Endodermal cell (in vitro differentiated cells): ENCODE measurements at places on chromosomes 3 and 15. TPM values are rescaled to one million over a fixed set of nuclear protein-coding genes. Genes with fewer than 3 reads are reported as not detected.

GRCh38 chr15:31487811-31488436 lies 161.3 kb downstream of the KLF13 start:
- no peaks in the 10 kb centered on the region for H3K4me1 ChIP-seq
- peaks cover 19% of the 10 kb centered on the region for H3K27me3 ChIP-seq
- no peak overlapping the region for H3K4me3 ChIP-seq
- peak; percentile 59 for DNase-seq

DNA sequence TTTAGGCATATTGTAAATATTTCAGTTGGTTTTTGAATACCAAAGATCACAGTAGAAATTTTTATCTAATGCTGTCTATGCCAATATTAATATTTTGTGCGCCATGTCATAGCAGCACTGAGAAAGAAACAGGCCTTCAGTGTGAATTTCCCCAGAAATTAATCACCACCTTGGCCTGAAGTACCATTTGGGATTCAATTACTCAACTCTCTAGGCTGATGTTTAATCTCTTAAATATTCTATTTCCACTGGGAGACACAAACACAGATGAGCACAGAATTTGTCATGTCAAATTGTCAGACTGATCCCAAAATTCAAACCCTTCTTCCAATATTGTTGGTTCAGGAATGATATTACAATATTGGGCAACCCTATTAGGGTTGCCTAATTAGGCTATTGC lies 509.3 kb downstream of the ROBO1 start:
- no peak for DNase-seq
- H3K27ac ChIP-seq: no peak overlapping the region
- H3K4me1 ChIP-seq: no peaks in the 10 kb centered on the region
- no peaks in the 10 kb centered on the region for H3K27me3 ChIP-seq

- H3K27ac ChIP-seq: no peak overlapping the region
- no peak overlapping the region for H3K4me3 ChIP-seq
- no peaks in the 10 kb centered on the region for H3K27me3 ChIP-seq
Observed at GRCh38 chr15:78567531-78567930, 2.2 kb downstream of the CHRNA5 start.

GRCh38 chr3:179460260-179460659 lies 9.0 kb upstream of the GNB4 start:
- H3K36me3 ChIP-seq: no peaks in the 10 kb centered on the region
- no peak for DNase-seq
- peaks cover 16% of the 10 kb centered on the region for H3K27me3 ChIP-seq

DNA sequence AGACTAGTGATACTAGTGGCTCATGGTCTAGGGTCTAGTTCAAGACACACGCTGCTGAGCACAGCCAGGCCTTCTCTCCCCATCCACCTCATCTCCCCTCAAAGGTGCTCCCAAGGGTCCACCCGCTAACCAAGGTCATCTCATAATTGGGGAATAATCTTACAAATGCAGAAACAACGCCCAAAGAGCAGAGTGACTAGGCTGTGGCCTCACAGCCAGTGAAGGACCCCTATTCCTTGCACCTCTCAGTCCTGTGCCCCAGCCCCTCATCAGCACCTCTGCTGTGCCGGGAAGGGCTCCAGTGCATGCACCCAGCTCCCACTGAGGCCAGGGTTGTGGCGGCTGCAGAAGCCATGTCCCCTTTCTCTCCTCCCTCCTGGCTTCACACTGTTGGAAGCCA lies 286.9 kb downstream of the UACA start:
- H3K4me1 ChIP-seq: no peaks in the 10 kb centered on the region
- no peak overlapping the region for H3K27ac ChIP-seq
- DNase-seq: no peak
- no peaks in the 10 kb centered on the region for H3K27me3 ChIP-seq
- no peaks in the 10 kb centered on the region for H3K36me3 ChIP-seq

DNA sequence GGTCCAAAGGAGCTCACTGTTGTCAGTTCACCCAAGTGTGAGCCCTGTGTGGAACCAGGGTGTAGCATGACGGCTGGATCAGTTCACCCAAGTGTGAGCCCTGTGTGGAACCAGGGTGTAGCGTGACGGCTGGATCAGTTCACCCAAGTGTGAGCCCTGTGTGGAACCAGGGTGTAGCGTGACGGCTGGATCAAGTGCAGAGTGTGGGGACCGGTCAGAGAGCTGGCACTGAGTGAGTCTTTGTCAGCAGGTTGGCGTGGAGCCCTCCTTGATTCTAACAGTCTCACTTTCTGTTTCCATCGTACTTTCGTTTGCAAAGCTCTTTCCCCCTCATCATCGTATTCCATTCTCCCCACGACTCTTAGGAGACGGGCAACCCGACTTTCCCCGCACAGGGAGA lies 57.9 kb upstream of the DLG1 start:
- peaks cover 14% of the 10 kb centered on the region for H3K4me1 ChIP-seq
- H3K27me3 ChIP-seq: no peaks in the 10 kb centered on the region
- no peak overlapping the region for H3K4me3 ChIP-seq
- H3K27ac ChIP-seq: no peak overlapping the region
- H3K36me3 ChIP-seq: no peaks in the 10 kb centered on the region

DNA sequence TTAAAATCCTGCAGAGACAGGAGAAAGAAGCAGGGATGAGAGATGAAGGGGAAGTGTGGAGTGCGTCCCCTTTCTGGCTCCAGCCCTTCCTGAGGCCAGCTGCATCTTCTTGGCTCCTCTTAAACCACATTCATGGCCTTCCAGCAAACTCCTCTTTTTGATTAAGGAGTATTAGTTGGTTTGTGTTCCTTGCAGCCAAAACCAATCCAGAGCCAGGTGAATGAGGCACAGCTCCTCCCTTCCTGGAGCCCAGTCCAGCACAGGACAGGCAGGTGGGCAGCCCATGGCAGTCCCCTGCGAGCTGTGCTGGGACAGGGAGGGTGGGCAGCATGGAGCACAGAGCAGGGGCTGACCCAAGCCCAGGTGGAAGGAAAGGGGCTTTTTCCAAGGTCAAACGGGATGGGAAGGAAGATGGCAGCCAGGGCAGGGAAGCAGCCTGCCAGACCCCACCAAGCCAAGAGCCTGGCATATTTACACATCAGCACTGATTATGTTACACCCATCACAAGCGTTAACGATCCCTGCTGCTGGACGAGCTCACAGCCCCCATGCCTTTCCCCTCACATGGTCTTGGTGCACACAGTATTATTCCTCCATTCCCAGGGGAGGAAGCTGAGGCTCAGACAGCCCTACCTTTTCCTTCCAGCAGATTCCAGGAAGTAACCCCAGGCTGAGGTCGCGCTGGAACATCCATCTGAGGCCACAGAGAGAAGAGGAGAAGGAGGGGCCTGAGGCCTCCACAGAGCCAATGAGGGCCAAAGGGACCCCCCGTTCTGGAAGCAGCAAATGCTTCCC lies 175.6 kb downstream of the SMAD6 start:
- no peak overlapping the region for H3K4me3 ChIP-seq
- H3K4me1 ChIP-seq: no peaks in the 10 kb centered on the region
- H3K27ac ChIP-seq: no peak overlapping the region

GRCh38 chr15:69478259-69478781 lies 25.7 kb downstream of the RPLP1 start:
- H3K27me3 ChIP-seq: peaks cover 30% of the 10 kb centered on the region
- peak; percentile 91 for DNase-seq
- no peaks in the 10 kb centered on the region for H3K36me3 ChIP-seq
- H3K4me1 ChIP-seq: no peaks in the 10 kb centered on the region
- H3K27ac ChIP-seq: no peak overlapping the region
- no peak overlapping the region for H3K4me3 ChIP-seq

DNA sequence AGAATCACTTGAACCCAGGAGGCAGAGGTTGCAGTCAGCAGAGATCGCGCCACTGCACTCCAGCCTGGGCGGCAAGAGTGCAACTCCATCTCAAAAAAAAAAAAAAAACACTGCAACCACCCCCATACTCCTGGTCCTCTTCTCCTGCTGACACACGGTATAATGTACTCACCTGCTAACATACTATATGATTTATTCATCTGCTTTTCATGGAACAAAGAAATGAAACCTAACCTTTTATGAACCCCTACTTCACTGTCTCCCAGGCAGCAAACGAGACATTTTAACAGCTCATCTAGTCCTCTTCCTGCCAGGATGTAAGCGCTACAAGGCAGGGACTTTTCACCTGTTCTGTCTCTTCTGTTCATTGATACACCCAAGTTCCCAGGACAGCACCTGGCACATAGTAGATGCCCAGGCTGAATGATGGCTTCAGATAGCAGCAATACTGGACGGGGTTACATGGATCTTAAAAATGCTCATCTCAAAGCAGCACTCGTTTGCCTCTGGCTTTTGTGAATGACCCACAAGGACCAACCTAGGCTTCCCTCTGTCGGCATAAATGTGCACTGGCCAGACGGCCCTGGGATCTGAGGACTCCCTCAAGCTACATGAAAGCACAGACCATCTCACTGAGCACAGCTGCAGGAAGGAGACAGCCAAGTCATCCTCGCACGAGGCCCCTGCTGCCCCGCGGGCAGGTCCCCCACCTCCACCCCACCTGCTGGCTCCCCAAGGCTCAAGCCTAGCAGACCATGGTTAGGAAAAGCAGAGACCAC lies 20.3 kb downstream of the XXYLT1 start:
- H3K27ac ChIP-seq: peak overlapping the region; percentile 32
- H3K4me3 ChIP-seq: no peak overlapping the region
- peaks cover 8% of the 10 kb centered on the region for H3K36me3 ChIP-seq

DNA sequence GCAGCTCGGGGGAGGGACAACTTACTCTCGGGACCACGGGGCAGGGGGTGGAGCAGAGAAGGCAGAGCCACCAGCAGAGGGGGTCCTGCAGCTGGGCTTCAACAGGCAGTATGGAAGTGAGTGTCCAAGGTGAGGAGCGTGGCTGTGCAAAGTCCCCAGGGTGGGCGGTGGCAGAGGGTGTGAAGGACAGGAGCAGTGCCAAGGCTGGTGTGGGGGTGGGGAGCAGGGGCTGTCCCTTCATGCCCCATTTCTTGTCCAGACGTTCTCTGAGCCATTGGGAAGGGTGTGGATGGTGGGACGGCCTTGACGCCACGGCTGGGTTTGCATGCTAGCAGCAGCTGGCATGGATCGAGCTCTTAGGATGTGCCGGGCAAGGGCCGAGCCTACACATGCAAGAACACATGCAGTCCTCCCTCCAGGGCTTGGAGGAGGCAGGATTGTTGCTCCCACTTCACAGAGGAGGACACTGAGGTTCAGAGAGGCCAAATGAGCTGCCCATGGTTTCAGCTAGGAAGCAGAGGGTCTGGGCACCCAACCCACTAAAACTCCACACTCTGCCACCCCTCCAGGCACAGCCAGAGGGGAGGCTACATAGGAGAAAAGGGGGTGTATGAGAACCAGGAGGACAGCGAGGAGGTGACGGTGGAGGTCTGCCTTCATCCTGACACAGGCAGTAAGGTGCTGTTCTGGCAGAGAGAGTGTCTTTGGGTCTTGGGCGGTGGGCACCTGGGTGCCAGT lies 93.6 kb downstream of the TBC1D2B start:
- DNase-seq: peak; percentile 75
- H3K36me3 ChIP-seq: no peaks in the 10 kb centered on the region
- H3K27me3 ChIP-seq: no peaks in the 10 kb centered on the region
- no peak overlapping the region for H3K4me3 ChIP-seq
- no peak overlapping the region for H3K27ac ChIP-seq
- H3K4me1 ChIP-seq: no peaks in the 10 kb centered on the region

DNA sequence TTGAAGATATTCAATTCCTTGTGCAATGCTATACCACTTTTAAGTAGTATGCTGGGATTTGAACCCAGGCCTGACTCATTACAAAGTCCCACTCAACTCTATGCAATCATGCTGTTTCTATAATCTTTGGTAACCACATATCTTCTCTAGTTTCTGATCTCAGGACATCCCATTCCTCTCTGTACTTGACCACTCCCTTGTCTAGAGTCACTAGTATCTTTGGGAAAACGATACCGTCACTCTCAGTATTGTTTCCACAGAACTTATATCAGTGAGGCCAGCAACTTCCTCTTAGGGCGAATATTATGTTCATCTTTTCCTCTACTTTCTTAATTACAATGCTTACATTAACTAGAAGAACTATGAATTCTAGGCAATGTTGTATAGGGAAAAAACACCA lies 137.3 kb upstream of the TSPAN3 start:
- H3K36me3 ChIP-seq: no peaks in the 10 kb centered on the region
- no peaks in the 10 kb centered on the region for H3K4me1 ChIP-seq
- no peak for DNase-seq
- H3K27ac ChIP-seq: no peak overlapping the region
- H3K4me3 ChIP-seq: no peak overlapping the region

GRCh38 chr3:105948101-105948500 lies 79.3 kb upstream of the CBLB start:
- no peak overlapping the region for H3K27ac ChIP-seq
- no peak for DNase-seq
- no peak overlapping the region for H3K4me3 ChIP-seq
- no peaks in the 10 kb centered on the region for H3K27me3 ChIP-seq

DNA sequence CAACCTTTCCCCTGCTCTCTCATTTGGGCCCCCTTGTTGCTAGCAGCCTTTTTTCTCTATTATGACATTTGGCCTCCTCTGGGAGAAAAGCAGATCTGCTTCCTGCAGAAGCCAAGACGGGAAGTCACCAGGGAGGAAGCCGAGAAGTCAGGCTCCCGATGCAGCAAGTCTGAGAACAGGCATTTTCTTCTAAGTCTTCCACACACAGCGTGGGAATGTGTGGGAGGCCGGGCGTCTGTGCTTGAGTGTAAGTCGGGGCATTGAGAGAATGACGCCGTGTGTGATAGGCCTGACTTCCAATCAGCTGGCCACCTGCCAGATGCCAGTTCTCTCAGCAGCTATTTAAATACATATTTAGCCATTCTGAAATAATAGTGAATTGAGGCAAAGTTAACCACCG lies 75.8 kb upstream of the FAM98B start:
- no peaks in the 10 kb centered on the region for H3K27me3 ChIP-seq
- no peak overlapping the region for H3K4me3 ChIP-seq
- H3K27ac ChIP-seq: no peak overlapping the region
- H3K4me1 ChIP-seq: no peaks in the 10 kb centered on the region

DNA sequence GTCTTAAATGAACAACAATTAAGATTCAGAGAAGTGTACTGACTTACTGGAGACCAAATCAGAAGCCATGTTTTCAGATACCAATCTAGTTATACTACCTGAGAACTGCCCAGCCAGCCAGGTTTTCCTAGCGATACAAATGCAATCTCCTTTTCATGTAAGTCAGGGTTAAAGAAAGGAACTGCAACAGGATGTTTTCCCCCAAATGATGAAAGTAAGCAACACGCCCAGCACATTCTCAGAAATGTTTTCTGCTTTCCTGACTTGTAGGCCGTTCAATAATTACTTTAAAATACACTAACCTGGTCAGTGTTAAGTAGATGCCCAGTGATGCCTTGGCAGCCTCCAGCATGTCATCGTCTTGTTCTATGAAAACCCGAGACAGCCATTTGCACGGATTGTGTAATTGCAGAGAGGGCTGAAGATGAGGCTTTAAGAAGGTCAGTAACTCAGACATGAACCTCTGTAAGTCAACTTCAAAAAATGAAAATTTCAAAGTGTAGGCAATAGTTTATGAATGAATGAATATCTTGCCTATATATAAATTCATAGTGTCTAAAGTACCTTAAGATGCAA lies 30.3 kb downstream of the LINS1 start:
- no peak overlapping the region for H3K4me3 ChIP-seq
- no peaks in the 10 kb centered on the region for H3K4me1 ChIP-seq

Gene ZNF660
- 15.5 and 19.9 TPM in 2 replicates for total RNA-seq

Gene CGNL1
- total RNA-seq: 82.7 and 98.0 TPM in 2 replicates

Gene TMEM108
- 4.8 and 5.5 TPM in 2 replicates for total RNA-seq

Gene ANKUB1
- not detected in 3 replicates for total RNA-seq

Gene CPNE4
- 2.0 and 2.5 TPM in 2 replicates for total RNA-seq

Gene TMC3
- not detected in 2 replicates for total RNA-seq

Gene ACTR8
- total RNA-seq: 41.6 and 44.4 TPM in 2 replicates

Gene GRK7
- total RNA-seq: not detected in 3 replicates

Gene LMCD1
- total RNA-seq: 20.7 to 44.7 TPM (median 22.8 TPM) in 3 replicates
